ENCODE measurements at places on chromosomes 1 and 21. TPM values are rescaled to one million over a fixed set of nuclear protein-coding genes. Genes with fewer than 3 reads are reported as not detected.

DNA sequence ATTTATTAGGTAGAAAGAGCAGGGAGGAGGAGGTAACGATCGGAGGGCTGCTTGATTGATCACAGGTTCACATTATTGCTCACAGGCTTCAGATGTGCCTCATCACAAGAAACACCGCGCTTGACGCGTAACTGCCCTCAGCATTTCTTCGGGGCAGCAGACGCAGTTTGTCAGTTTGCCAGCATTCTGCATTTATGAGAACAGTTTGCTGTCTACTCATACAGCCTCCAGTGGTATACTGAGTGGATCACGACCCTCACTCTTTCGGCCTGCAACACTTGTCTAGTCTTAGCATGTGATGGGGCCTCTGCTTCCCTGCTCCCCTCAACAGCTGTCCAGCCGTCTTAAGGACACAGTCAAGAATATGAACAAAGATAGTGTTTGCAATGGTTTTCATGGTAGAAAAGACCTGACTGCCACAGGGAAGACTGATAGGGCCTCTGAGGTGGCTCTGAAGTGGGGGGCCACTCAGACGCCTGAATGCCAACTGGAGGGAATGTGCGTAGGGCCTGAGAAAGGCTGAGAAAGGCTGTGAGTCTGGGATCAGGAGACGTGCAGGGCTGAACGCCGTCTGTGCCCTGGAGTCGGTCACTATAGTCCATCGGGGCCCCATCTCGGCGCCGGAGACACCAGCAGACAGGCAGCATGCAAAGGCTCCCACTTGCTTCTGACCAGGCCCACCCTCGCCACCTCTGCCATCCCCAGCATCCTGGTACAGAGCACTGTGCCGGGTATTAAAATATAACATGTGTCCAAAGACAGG is 45.0 kb downstream of the UBE2G2 start:
- DNase-seq: no peak

FHAD1 gene
- 1.7 TPM for total RNA-seq

DNA sequence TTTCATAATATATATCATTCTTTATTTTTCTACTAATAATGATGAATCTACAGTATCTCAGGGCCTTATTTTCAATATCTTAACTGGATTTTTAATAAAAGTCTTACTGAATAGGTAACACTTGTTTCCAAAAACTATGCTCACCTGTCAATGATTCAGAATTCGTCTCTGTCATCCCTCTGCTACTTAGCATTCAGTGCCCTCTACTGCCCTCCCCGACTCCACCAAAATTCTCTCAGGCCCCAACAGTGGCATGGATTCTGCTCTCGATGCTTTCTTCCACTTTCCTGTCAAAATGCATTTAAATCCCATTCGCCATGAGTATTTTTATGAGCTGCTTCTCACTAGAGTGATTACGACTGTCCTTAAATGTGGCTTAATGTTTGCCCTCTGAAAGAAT is 10.5 kb upstream of the BACH1 start:
- DNase-seq: no peak

- no peak for DNase-seq
Measured at GRCh38 chr1:194114288-194114687, 927.9 kb upstream of the B3GALT2 start.

OPRD1 gene
- total RNA-seq: not detected

DNA sequence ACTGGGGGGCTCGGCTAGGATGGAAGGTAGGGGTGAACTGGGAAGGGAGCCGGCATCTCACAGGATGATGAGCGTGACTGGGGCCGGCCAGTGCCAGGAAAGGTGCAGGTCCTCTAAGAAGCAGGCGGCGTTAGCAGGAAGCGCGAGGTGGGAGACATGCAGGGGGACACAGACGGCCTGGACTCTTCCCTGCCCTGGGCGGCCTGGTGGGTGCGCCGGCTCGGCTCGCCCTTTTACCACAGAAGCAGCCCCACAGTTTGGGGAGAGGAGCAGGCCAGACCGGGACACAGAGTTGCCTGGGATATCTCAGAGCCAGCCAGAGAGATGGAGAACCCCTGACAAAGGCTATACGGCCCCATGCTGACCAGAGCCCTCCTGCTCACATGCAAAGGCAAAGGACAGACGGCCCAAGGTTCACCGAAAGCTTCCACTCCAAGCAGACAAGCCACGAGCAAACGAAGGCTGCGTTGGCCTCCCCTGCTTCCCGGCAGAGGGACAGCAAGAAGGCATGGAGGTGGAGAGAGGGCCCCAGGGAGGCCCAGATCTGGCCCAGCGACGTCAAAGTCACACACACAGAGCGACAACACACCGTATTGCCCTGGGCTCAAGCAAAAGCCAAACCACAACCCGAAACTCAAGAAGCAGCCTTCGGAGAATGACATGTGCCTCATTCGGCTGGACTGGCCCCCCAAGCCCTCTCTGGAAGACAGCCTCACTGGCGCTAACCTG is 14.9 kb upstream of the ALDH4A1 start:
- DNase-seq: no peak
